ENCODE measurements at places on chromosomes 1 and 21.

DNA sequence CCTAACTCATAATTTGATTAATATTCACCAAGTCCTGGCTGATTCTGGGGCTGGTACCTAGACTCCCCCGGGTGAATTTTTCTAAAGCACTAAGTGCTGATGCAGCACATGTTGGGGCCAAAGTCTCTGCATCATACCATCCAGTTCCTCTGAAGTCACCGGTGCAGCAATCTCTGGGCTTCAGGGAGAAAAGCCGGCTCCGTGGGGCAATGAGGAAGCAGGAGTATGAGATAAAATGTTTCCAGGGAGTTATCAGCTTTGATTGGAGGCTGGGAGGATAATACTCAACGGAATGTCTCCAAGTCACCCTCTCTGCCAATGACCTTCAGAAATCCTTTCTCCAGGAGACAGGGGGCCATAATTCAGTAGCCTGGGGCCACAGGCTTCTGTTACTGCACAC is 1.2 kb downstream of the FCAMR start:
- DNase-seq, result no peak

GRCh38 chr1:113282893-113283285 is 107.4 kb upstream of the MAGI3 start:
- no peak for DNase-seq

GRCh38 chr21:34357889-34358288 is 5.9 kb upstream of the KCNE2 start:
- no peak for DNase-seq

DNA sequence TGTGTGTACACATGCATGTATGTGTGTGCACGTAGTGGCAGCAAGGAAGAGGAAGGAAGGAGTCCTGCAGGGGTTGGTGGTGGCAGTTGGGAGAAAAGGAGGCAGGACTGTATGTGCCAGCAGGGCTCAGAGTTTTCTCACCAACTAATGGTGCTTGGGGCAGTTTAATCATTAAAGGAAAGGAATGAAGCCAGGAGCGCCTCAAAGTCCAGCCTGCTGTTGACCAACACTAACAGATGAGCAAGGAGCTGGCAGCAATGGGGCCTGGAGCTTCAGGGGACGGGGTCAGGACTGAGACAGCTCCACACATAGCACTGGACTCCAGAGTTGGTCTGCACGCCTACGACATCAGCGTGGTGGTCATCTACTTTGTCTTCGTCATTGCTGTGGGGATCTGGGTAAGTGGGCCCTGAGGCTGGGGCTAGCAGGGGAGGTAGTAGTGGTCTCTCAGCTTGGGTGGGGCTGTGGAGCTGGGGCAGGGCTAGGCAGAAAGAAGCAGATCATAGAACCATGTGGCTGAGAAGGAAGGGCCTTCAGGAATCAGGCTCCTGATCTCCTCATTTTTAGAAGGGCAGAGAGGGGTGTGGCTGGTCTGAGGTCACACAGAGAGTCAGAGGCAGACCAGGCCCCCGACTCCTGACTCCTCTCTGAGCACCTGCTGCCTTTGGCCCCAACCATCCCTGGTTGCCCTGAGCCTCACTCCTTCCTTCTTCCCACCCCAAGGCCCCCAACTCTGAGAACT is at the start of gene SLC5A9:
Gene SLC5A9, plus strand, starts transcription at position 216 of the 742 bp plus-strand sequence. Its CDS starts 21 bp downstream, at position 237.
- DNase-seq, result no peak

GRCh38 chr1:153610811-153611301 is 2.1 kb downstream of the S100A16 start:
- no peak for DNase-seq

GRCh38 chr1:95127380-95127779 is 10.2 kb downstream of the TLCD4 start:
- DNase-seq, result no peak

DNA sequence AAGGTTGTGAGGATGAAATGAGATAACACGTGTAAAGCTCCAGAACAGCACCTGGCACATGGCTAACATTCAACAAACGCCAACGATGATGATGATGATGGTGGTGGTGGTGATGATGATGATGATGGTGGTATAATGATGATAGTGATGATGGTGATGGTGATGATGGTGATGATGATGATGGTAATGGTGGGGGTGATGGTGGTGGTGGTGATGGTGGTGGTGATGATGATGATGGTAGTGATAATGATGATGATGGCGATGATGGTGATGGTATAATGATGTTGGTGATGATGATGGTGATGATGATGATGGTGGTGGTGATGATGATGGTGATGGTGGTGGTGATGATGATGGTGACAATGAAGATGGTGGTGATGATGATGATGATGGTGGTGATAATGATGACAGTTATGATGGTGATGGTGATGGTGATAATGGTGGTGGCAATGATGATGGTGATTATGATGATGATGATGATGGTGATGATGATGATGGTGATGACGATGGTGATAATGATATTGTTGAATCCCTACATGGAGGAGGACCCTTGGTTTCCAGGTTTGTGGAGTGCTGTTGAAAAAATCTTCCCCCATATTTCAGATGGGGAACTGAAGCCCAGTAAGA is 54.1 kb downstream of the DMRTA2 start:
- DNase-seq, result no peak

DNA sequence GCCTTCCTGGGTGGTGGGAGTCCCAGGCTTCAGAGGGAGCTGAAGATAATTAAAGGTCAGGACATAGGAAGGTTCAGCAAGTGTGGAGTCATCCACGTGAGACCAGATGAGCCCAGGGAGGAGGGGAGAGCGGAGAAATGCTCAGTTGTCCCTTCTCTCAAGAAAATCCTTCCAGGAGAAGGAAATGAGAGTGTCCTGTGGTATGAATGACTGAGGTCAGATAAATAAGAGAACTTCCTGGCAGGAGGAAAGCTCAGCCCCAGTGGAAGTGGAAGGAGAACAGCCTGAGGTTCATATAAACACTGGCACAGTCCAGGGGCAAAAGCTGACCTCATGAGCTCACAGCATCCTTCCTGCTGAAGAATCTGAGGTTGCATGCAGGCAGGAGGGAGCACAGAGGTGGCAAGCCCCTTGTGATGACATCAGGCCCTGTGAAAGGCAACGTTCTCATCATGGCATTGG is 97.6 kb downstream of the NAV1 start:
- DNase-seq, result no peak

GRCh38 chr1:16907870-16908758 is 12.3 kb downstream of the RNU1-2 start:
- DNase-seq, result no peak

DNA sequence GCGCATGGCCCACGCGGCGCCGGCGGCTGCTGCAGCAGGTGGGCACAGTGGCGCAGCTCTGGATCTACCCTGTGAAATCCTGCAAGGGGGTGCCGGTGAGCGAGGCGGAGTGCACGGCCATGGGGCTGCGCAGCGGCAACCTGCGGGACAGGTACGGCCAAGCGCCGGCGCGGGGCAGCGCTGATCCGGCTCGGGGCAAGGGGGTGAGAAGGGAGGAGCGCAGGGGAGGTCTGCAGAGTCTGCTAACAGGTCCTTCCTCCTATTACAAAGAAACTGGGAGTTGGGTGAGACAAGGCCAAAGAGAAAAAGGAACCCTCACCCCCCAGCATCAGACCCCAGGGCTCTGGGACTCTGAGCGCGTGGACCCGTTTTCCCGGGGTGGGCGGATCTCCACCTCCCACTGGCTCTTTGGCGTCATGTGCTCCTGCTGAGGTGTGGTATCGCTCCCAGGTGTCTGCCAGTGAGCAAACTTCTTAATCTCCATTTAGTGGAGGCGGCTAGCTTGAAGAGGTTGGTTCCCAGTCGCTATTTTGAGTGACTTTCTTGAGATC is 431 bp downstream of the MTARC1 start:
- DNase-seq, result no peak

- no peak for DNase-seq
These were observed 1.7 kb downstream of the SLC19A1 start for GRCh38 chr21:45540601-45540970.

GRCh38 chr1:230087028-230087716 is 20.1 kb downstream of the GALNT2 start:
- no peak for DNase-seq

GRCh38 chr1:150613061-150613920 is 16.1 kb downstream of the ENSA start:
- DNase-seq, result peak; percentile 57

DNA sequence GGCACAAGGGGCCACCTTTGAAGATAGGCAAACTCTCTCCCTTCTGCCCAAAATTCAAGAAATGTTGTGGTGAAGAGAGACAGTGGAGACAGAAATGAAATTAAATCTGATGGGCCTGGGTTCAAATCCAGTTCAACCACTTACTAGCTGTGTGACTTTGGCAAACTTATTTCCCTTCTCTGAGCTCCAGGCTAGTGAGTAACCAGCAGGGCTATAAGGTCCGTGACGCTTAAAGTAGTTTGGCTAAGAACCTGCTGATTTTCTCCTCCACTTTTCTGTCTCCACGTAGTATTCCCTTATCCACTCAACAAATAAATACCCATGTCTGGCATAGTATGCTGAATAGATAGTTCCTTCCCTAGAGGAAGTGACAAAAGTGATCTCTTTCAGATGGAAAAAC is 1.9 kb downstream of the SLC2A1 start:
- DNase-seq, result no peak

DNA sequence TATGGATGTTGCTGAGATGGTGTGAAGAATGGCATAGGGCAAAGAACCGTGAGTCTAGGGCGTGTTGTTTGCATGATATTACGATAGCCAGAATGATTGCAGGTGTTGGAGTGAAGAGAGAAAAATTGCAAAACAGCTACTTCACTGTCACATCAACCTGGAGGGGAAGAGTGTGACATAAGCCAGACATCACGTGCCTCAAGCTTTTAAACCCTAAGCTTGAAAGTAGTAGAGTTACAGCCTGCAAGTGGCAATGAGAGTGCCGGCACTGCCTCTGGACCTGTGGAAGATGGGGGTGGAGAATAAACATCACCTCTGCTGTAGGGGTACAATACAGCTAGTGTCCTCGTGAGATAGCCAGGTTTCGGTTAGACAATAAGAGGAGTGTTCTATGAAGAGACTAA is 11.1 kb downstream of the EEIG2 start:
- no peak for DNase-seq

DNA sequence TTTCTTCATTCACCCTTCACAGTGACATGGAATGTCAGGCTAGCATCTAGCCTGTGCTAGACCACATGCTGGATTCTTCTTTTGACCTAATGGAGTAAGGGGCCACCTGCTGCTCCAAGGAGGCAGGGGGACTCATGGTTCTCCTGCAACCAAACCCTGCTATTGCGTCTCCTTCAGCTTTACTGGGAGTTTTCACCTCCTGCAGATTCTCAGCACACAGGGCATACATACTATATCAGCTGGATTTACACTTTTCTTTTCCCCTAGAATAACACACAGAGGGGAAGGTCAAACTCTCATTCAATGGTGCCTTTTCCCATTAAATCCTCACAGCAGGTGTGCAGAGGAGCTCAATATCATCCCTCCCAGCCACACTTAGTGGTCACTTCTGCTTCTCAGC is 16.6 kb upstream of the AK5 start:
- DNase-seq, result no peak

GRCh38 chr21:41932191-41932575 is 21.6 kb downstream of the C2CD2 start:
- DNase-seq, result no peak

All from stimulated activated CD4-positive, alpha-beta T cell treated with anti-CD3 and anti-CD28 coated beads, Interleukin-2, amount 100 ng/mL, for 24 hours (primary cell).